Fibroblast of skin of right biceps (primary cell): ENCODE measurements at places on chromosomes 5 and 9.
A peak's percentile ranks its signal among the peaks of the same experiment; 100 is the strongest.

DNA sequence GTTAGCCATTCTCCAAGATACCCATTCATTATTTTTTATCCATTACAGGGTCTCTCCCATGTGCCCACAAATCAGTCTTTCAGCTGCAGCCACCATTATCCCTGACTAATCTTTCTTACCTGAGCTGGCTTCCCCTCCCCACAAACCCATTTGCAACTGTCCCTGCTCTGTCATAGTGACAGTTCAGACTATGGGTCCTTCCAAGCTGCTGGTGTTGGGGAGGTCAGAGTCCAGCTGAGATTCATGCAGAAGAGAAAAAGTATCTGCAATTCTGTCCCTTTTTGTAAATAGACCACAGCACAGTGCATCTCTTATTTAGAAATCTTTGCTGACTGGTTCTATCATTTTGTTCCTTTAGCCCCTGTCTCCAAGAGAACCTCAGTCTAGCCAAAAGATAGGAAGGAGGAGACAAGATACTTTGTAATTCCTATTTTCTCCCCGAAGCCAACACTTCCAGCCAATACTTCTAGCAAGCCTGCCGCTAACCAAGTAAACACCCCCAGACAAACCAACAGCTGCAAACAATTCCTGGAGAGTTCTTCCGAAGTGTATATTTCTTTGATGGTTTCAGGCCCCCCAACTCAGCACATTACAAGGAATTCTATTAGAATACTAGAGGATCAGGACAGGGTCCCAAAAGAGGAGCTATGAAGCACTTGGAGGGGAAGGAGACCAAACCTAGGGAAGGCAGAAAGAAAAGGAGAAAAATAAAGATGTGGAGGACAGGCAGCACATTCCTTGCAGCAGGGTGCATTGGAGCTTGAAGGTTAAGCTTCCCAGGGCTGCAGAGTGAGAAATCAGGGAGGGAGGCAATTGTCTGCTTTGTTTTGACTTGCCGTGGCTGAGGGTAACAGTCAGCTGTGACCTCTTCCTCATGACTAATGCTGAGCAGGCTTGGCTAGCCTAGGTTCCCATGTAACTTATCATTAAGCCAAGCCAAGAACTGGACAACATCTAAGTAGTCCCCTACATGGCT, 148.5 kb downstream of the SGCD start:
- peak; percentile 85 for DNase-seq

DNA sequence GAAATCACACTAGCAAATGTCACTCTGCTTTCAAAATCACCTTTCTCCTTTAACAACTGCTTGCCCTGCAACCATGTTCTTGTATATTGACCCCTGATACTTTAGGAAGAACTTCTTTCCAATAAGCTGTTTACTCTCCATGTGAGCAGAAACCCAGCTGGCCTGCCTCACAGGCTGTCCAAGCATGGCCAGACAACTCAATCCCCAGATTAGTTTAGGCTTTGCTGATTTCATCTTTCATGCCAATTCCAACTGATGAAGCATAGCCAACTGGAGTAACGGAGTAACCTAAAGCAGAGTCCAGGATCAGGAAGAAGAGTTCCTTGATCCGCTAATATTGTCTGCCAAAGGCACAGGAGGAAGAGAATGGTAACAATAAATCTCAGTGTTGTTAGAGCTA, 56.7 kb upstream of the HTR1A start:
- DNase-seq = no peak

DNA sequence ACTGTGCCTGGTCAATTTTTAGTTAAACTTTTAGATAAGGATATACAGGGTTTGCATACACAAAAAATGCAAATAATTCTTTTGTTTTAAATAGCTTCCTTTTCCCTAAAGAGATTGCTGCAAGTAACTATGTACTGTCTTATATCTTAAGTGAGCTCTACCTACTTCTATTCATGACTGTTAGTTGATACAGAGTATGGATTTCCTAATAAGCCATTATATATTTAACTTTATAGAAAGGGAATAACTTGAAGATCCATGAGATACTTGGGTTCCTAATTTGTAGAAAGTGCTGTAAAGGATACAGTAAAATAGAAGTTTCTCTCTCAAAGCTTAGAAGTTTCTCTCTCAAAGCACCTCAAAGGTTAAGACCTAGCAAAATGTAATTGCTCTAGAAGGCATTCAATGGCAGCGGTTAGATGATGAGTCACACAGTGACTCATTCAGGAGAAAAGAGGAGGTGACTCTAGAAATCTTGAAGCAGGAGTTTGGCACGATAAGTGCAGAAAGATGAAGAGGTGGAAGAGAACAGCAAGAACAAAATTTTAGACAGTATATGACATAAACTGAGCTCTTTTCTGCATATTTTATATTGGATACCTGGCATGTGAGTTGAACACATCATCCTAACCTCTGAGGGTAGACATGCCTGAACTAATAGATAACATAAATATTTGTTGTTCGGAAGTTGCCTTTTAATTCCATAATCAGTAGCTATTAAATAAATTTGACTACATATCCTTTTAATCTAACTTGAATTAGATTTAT, 5.5 kb upstream of the DNAJC21 start:
- peak; percentile 88 for DNase-seq

- DNase-seq = peak; percentile 46
Measured at GRCh38 chr9:134734270-134734669, 92.7 kb downstream of the COL5A1 start.
